ENCODE measurements at places on chromosomes 16 and 17. TPM values are rescaled to one million over a fixed set of nuclear protein-coding genes. Genes with fewer than 3 reads are reported as not detected.

CHST6 gene
- total RNA-seq, result 0.44 TPM

KRT32 gene
- not detected for total RNA-seq

GEMIN4 gene
- total RNA-seq, result 7.0 TPM

AXIN1 gene
- total RNA-seq, result 10.2 TPM

DNA sequence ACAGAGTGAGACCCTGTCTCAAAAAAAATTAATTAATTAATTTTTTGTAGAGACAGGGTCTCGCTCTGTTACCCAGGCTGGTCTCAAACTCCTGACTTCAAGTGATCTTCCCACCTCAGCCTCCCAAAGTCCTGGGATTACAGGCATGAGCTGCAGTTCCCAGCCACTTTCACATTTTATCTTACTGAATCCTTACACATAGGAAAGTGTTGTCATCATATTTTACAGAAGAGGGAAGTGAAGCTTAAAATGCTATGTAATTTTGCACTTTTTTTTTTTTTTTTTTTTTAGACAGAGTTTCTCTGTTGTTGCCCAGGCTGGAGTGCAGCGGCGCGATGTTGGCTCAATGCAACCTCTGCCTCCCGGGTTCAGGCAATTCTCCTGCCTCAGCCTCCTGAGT lies 21.1 kb upstream of the ZNF629 start:
- DNase-seq, result no peak

DNA sequence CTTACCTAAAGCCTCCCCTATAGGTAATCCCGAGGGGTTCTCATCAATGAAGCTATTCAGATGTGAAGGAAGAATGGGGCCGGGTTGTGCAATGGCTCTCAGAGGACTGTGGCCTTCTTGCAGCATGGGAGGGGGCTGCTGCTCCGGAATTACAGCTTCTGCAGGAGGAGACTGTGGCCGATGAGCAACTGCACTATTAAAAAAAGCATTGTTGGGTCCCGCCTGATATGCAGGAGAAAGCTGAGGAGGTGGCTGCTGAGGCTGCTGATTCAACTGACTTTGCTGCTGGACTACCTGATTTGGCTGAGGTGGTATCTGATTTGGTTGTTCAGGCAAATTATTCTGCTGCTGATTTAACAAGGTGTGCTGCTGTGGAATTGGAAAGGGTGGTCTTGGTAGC lies 64.8 kb downstream of the CACNG1 start:
- DNase-seq, result no peak

GRCh38 chr17:76384987-76385891 lies 830 bp downstream of the SPHK1 start:
- DNase-seq, result peak; percentile 64

- no peak for DNase-seq
Measured at GRCh38 chr17:82599674-82600661, 48.3 kb downstream of the WDR45B start.

DNA sequence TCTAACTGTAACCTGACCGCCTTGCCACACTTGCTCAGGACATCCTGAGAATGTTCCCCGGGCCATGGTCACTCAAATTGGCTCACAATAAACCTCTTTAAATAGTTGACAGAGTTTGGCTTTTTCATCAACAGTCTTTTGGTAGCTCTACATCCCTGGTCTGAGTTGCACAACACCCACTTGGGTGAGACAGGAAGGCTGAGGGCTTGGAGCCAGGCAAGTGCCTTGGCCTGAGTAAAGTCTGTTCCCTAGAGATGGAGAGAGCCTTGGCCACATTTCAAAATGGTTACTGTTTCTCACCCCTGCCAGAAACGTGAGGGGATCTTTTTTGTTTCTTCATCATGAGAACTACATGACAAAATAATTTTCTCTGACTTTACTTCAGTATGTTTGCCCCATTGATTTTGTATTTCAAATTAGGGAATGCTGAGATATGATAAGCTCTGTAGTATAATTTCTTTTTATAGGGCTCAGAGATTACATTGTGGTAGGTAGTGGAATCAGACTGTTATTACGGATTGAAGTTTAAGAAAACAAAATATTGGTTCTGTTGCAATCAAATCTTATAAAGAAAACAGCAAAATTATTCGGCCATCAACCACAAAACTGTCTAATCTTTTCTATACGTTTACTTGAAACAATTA lies 53.9 kb upstream of the NETO2 start:
- DNase-seq, result peak; percentile 2

DNA sequence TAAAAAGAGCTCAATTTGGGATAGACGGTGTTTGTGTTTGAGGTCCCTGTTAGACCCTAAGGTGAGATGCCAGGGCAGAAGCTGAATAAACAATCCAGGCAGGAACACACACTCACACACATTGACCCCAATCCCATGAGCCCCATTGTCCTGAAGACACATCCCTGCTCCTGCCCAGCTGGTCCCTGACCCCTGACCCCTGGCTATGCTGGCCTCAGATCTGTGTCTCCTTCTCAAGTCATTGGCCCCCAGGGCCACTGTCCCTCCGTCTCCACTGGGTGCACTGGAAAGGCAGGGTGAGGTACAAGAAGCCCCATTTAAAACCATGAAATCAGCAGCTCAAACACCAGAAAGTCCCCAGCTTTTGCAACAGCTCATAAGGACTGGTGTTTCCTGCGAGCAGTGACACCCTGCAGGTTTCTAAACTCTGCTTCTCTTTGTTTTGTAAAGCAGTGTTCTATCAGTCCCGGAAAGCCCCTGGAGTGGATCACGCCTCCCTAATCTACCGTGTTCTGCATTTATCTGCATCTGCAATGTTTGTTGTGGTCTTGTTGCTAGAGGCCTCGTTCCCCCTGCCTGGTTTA lies 18.0 kb upstream of the ASGR2 start:
- peak; percentile 93 for DNase-seq

GRCh38 chr17:41434005-41434404 lies 6.8 kb downstream of the KRT38 start:
- DNase-seq, result no peak
